ENCODE measurements at places on chromosomes 1 and 21. TPM values are rescaled to one million over a fixed set of nuclear protein-coding genes. Genes with fewer than 3 reads are reported as not detected.

The ADCY10 gene
- 0.06 TPM for total RNA-seq

The TMCC2 gene
- total RNA-seq: 3.7 TPM

The ROR1 gene
- total RNA-seq: 28.5 TPM

The TCHH gene
- total RNA-seq: 0.12 TPM

The ANGPTL1 gene
- not detected for total RNA-seq

DNA sequence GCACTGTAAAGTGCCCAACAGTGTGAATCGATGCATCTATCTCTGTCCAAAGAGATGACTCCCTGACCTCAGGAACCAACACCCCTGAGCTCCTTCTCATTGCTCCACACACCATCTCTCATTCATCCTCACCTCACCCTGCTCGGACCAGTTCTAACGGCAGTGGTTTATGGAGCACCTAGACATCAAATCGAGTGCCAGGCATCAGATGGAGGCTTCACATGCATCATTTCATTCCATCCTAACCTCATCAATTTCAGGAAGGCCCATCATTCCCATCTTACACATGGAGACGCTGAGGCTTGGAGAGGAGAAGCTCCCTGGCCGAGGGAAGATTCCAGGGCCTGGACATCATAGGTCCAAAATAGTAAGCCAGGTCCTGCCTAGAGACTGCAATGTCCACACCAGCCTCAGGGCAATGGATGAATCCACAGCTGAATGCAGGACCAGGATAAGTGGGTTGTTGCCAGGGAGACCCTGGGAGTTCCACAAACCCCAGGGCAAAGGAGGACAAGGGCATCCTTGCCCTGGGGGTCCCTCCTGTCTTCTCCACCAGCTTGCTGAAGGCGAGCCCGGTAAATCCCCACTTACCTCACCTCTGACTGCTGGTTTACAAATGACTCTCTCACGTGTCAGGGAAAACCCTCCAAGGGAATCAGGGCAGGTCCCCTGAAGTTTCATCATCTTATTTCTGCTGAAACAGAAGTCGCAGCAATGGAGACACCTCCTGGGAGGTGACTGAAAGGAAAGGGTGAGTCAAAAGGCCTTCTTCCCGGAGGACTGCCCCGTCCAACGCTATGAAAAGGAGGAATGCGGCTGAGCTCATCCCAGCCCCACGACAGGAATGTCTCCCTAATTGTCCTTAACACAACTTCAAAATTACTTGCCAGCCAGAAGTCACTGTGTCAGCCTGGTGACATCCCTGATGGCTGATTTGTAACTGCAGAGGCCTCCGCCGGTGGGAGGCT lies 9.0 kb upstream of the IFFO2 start:
- no peak for DNase-seq

GRCh38 chr21:25562660-25563059 lies 44.6 kb downstream of the MRPL39 start:
- DNase-seq: no peak

DNA sequence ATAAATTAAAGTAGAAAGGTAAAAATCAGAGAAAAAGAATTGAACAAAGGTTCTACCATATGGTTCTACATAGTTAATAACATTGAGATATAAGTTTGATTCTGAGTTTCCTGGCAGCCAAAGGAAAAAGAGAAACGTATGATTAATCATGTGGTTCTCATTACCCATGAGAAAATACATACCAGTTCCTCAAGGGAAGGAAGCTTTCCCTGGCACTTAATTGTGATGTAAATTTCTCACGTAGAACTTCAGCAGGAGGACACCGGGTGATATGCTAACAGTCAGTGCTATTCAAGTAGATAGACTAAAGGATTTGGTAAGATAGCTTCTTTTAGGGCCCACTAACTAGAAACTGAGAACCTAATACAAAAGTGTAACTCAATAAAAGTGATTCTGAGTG lies 218.5 kb downstream of the NFIA start:
- DNase-seq: no peak

GRCh38 chr1:167501515-167502191 lies 16.7 kb downstream of the CD247 start:
- DNase-seq: no peak

DNA sequence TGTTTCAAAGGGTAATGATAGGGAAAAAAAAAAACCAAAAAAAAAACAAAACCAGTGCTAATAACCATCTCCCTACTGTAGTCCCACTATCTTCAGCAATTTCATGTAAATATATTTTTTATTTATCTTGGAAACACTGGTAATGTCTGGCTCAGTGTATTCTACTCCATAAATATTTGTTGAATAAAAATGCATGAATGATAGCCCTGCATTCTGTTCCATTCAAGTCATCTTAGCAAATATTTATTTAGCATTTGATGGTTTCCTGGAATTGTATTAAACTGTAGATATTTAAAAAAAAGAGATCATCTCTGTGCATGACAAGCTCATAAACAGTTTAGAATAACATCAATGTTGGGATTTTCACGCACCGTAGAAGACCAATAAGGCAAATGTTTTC lies 24.2 kb downstream of the IL23R start:
- DNase-seq: no peak

DNA sequence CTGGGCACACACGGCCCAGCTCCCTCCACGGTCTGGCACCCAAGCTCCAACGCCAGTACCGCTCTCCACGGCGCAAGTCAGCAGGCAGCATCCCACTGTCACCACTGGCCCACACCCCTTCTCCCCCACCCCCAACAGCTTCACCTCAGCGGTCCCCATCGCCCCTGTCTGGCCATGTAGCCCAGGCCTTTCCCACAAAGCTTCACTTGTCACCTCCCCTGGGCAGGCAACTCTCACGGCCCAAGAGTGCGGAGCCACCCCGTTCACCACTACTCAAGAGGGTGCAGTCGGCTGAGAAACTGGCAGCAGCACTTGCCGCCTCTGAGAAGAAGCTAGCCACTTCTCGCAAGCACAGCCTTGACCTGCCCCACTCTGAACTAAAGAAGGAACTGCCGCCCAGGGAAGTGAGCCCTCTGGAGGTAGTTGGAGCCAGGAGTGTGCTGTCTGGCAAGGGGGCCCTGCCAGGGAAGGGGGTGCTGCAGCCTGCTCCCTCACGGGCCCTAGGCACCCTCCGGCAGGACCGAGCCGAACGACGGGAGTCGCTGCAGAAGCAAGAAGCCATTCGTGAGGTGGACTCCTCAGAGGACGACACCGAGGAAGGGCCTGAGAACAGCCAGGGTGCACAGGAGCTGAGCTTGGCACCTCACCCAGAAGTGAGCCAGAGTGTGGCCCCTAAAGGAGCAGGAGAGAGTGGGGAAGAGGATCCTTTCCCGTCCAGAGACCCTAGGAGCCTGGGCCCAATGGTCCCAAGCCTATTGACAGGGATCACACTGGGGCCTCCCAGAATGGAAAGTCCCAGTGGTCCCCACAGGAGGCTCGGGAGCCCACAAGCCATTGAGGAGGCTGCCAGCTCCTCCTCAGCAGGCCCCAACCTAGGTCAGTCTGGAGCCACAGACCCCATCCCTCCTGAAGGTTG lies 97.6 kb downstream of the PIK3R3 start:
- DNase-seq: no peak

GRCh38 chr1:158362482-158362881 lies 8.8 kb downstream of the CD1E start:
- no peak for DNase-seq

GRCh38 chr1:185570962-185571361 lies 163.2 kb upstream of the HMCN1 start:
- no peak for DNase-seq

DNA sequence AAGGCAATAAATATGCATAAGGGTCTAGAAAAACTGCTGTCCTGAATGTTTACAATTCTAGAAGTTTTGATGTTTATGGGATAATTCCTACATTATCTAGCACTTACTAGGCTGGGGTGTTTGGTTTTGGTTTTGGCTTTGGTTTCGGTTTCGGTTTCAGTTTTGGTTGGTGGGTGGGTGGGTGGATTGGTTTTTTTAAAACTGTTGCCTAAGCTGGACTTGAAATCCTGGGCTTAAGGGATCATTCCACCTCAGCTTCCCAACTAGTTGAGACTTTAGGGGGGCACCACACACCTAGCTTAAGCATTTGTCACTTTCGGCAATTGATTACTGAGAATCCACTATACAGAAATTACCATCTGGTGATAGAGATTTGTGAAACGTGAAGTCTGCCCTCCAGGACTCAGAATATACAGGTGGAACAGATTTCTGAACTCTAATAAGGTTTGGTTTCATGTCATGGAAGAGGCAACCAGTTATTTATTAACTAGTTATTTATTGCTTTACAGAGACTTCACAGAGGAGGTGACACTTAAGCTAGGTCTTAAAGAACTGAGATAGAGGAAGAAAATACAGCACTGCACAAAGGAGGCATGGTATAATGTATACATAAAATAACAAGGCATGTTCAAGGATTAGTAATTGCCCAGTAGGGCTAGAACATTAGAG lies 69.6 kb downstream of the PIK3R3 start:
- no peak for DNase-seq

Data from glomerular endothelial cell (primary cell).